ENCODE measurements at places on chromosomes 6 and 20.

DNA sequence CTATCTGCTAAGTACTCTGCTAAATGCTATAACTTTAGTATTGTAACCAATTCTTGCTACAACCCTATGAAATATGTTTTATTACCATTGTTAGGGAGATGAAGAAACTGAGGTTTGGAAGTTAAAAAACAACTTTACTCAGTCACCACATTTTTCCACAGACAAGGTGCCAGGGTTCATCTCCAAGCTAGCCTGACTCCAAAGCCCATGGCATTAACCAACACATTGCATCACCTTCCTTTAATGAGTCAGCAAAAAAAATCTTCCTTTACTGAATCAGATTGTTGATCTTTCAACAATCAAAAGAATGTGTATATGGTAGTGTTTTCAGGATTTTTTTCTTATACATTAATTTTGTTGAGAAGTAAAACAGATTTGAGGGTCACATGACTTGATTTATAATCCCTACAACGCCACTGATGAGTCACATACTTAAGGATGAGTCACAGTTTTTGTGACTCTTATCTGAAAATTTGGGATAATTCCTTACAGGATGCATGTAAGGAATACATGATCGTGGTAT lies 41.5 kb downstream of the MAN1A1 start:
- no peak for DNase-seq

GRCh38 chr6:112485827-112486212 lies 138.7 kb downstream of the RFPL4B start:
- no peak for DNase-seq

DNA sequence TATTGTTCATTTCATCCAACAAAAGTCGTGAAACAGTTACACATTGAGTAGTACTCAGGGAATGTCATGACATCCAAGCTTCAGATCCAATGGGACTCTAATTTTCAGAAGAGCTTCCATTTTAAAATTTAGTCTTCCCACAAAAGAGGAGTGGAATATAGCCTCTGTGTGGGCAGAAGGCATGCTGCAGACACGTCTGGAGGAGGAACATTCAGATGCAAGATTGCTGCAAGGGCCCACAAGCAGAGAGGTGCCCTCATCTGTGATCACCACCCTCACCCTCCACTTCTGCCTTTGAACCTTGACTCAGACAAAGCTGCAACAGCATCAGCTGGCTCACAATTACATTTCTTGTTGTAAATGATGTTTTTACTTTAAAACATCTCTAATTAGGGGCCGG lies 29.9 kb downstream of the NRN1 start:
- no peak for DNase-seq

DNA sequence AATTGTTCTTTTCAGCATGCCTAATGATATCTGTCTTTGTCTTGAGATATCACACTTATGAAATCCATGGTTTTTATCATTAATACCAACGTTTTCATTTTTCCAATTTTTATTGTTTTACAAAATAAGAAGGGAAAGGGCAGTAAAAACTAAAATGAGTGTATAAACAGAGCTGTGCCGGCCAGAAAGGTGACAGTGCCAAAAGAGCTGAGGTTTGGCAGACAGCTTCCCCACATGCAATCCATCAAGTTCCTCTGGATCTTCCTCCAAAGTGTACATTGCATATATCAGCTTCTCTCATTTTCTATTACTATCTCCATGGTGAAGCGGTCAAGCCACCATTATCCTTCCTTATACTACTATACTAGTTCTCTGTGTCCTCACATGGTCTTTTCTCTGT lies 10.1 kb upstream of the TMEM244 start:
- DNase-seq = no peak

DNA sequence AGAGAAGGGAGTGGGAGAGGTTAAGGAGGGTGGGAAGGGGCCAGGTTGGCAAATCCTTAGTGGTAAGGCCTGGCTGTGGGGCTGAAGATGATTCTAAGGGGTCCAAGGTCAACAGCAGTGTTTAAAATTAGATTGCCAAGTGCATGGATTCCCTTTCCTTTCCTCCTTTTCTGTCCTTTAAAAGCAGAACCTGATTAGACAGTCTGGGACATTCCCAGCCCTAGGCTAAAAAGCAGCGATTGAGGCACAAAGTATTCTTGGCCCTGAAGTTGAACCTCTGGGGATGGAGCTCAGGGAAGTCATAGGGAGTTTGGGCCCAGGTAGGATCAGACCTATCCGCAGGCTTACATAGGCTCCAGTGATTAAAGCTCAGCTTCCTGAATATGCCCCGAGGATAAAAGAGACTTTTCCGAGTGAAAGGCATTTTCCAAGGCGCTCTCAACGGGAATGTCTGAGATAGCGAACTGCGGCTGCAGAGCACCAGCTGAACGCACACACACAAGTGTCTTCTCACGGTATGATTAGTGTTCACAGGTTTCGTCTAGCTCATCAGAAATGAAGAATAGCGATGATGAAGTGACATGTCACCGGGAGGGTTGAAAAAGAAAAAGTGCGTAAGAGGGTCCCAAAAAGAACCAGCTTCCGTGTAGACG lies 787 bp upstream of the CARMIL1 start:
- no peak for DNase-seq

DNA sequence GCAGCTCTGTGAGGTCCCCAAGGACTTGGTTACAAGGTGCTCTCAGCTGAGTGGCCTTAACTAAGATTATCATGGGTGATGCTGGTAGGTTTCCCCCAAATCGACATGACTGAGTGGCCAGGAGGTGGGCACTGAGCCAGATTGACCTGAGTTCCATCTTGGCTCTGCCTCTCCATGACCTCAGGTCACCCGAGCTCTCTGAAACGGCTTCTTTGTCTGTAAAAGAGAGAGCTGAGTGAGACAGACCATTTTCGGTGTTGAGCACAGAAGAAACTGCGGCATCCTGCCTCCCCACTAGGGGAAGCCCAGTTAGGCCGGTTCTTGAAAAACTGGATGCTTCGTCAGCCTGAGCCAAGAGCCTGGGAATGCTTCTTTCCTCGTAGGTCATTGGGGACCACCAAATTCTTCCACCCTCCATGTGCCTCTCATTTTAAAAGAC lies 14.1 kb upstream of the STX16 start:
- DNase-seq = no peak

- DNase-seq = no peak
These were observed 22.2 kb downstream of the EIF2S2 start for GRCh38 chr20:34089655-34090345.

GRCh38 chr6:31898383-31899011 lies 999 bp upstream of the EHMT2 start:
- DNase-seq = no peak

DNA sequence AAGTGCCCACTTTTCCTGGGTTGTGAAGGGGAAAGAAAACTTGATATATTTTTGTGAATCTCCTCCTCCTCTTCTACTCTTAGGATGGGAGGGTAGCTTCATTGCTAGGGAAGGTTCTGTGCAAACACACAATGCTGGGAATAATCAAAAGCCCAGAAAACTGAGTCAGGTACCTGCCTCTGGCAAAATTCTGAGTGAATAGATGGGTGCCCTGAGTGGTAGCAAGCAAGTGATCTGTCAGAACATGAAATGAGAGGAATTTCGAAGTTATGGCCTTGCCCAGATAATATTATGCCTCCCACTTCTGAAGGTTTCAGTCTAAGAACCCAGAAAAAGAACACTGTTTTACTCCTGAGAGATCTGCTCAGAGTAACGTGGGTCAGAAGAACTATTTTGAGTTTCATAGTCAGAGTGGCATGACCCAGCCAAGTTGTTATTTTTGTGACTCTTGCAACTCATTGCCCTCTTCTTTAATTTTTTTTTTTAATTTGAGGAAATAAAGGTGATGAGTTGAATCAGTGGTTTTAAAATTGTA lies 158.3 kb downstream of the BMP2 start:
- no peak for DNase-seq

DNA sequence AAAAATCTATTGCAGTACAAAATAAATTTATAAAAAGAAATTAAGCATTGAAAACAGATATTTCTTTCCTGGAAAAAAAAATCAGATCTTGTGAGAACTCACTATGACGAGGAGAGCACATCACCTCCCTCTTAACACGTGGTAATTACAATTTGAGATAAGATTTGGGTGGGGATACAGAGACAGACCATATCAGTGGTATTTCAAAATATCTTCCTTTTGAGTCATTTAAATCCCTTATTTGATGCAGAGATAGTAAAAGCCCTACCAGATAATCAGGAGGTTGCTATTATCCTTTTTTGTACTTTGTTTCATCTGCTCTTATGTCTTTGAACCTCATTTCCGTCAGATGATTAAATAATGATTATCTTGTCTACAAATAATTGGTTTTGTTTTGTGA lies 800.4 kb downstream of the KIF16B start:
- no peak for DNase-seq

GRCh38 chr6:145548933-145549648 lies 186.2 kb downstream of the EPM2A start:
- DNase-seq = no peak

DNA sequence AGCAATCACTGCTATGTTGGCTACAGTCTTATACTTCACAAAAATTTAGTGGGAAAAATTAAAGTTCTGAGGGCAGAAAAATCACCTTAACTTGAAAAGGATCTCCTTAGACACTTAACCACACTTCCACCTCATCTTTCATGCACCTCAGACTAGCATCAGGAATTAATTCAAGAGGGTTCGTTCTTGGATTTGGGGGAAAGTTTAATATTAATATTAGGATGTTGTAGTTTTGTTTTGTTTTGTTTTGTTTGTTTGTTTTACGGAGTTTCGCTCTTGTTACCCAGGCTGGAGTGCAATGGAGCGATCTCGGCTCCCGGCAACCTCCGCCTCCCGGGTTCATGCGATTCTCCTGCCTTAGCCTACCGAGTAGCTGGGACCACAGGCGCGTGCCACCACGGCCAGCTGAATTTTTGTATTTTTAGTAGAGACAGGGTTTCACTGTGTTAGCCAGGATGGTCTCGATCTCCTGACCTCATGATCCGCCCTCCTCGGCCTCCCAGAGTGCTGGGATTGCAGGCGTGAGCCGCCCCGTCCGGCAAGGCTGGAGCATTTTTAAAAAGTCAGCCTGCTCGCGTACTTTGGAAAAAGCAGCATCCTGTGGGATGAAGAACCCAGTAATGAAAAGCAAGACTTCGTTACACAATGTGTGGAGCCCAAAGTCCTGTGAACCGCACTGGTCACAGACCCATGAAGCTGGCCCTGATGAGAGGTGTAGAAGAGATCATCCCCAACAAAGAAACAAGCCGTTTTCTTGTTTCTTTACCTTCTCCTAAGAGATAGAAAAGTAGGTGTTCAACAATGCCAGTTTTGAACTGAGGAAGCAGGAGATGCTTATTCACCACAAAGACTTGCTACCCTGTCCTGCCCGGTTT lies 194.9 kb downstream of the GPX5 start:
- DNase-seq = no peak

DNA sequence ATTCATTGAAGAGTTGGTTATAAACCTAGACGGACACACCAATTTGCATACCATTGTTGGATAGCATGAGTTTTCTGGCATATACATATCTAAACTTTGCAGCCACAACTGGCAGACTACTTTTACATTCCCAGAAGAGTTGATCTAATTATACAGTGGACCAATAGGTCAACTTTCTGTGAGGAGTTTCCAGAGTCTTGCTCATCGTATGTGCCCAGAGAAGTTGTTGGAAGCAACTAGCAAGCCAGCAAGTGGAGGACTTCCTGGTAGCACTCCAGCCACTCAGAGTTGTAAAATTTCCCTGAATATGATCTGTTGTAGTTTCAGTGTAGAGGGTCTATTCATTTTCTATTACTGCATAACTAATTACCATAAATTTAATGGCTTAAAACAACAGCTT lies 47.1 kb upstream of the FAM184A start:
- no peak for DNase-seq

DNA sequence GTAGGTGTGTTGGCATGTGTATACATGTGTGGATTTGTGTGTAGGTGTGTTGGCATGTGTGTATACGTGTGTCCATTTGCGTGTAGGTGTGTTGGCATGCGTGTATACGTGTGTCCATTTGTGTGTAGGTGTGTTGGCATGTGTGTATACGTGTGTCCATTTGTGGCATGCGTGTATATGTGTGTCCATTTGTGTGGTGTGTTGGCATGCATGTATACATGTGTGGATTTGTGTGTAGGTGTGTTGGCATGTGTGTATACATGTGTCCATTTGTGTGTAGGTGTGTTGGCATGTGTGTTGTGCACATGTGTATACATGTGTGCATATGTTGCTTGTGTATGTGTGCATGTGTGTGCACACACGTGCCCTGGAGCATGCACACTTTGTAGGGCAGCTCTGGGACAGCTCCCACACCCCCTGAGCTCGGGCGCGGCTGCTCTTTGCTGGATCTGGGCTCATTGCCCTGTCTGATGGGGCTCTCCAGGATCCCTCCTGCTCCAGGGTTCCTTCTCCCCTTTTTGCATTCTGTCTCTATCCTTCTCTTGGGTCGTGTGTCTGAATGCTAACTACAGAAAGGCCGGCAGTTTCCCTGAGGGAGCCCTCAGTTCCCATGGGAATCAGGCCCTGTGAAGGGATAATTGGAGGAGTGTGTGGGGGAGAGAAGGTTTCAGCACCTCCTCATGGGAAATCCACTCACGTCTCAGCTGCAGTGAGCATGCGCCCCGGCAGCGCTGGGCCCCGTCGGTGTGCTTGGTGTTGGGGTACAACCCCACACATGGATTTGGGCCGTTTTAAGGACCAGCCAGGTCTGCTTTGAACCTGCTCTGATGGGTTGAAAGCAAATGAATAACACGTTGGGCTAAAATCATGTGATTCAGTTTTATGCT lies 102.0 kb downstream of the ERMARD start:
- DNase-seq = no peak

GRCh38 chr6:108839083-108839642 lies 9.1 kb upstream of the ARMC2 start:
- no peak for DNase-seq

DNA sequence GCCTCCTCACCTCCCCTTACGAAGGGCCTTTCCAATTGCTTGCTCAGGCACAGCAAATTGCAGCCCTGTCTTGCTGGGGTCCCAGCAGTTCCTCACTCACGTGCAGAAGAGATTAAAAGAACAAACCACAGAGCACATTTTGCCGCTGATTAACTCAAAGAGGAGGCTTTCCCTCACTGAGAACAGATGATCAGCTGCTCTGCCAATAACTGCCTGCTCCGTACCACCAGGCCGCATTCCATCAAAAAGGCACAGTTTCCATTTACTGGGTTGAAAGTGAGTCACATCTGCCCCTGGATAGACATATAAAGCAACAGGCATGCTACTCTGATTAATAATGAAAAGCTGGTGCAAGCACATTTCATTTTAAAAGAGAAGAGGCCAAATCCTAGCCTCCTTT lies 446.8 kb downstream of the PTPRT start:
- no peak for DNase-seq

DNA sequence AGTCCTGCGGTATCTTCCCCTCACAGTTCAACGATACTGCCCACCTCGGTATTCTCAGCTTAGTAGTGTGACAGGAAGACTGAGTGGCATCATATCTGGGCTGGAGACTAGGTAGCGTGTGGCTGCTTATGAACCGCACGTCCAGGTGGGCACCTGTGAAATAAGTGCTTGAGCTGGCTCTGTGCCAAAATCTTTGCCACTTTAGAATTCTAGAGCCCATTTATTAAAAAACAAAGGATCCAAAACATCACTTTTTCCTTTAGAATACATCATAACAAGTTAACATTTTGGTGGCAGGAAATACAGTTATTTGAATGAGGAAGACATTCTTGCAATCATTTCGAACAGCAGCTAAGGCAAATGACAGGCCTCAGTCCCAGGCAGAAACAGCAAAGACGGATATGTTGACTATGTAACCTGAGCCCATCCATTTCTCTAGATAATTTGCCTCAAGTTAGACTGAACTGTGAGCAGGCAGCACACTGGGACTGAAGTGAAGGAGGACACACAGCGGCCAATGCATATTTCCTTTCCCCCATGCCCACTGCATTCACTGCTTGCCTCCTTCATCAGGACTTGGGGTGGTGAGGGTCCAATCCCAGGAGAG lies 136.6 kb downstream of the GMDS start:
- DNase-seq = no peak

Data from stimulated activated CD4-positive, alpha-beta T cell treated with anti-CD3 and anti-CD28 coated beads, Interleukin-15, amount 100 ng/mL, for 1 hour (primary cell).